ENCODE measurements at places on chromosomes 3 and 15.

GRCh38 chr3:155282385-155283091, 10.9 kb downstream of the STRIT1 start:
- DNase-seq: no peak

- DNase-seq: no peak
Measured at GRCh38 chr3:14252321-14253021, 73.9 kb downstream of the LSM3 start.

DNA sequence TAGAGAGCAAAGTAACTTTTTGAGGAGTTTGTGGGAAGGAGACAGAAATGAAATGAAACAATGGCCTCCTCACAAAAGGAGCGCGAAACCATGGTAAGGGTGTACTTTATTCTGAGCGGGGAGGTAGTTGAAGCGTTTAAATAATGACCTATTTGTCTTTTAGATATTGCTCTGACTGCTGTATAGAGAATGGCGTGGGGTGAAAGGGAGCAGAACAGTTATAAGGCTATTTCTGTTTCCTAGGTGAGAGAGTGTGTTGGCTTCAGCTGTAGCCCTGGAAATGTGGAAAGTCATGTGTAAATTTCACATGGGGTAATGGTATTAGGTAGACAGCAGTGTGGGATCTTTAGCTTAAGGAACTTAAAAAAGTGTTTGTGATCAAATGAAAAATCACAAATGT, 54.9 kb downstream of the CNTN4 start:
- no peak for DNase-seq

GRCh38 chr15:90270502-90271150, 5.2 kb downstream of the NGRN start:
- no peak for DNase-seq

DNA sequence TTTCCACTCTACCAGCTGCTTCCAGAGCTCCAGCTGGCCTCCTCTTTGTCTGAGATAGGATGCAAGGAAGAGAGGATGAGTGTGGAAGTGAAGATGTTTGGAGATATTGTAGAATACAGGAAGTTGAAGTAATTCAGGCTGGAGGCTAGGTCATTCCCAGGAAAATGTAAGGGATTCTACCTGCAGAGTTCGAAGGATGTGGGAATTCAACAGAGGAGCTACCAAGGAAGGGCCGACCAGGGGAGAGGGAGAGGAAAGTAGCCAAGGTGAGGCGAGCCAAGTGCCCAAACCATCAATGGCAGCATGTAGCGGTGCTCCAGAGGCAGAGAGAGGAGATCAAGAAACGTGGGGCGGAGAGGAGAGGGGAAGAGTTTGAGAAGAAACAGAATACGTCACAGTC, 49.0 kb upstream of the EPHB3 start:
- no peak for DNase-seq

DNA sequence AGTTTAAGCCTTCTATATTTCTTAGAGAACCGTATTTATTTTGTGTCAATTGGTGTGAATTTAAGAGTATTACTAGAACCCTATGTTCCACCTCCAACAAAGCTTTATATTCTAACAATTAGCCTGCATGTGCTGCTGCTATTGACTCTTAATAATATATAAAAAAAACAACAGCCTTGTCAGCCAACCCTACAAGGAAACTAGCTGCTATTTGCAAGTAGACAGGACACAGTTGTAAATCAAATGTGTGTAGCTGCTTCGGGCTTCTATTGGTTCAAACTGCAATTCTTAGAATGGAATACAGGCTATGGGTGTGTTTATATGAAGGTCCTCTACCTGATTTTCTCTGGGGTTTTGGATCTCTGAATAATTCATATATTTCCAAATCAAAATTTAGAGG, 60.7 kb downstream of the ZBTB20 start:
- no peak for DNase-seq

DNA sequence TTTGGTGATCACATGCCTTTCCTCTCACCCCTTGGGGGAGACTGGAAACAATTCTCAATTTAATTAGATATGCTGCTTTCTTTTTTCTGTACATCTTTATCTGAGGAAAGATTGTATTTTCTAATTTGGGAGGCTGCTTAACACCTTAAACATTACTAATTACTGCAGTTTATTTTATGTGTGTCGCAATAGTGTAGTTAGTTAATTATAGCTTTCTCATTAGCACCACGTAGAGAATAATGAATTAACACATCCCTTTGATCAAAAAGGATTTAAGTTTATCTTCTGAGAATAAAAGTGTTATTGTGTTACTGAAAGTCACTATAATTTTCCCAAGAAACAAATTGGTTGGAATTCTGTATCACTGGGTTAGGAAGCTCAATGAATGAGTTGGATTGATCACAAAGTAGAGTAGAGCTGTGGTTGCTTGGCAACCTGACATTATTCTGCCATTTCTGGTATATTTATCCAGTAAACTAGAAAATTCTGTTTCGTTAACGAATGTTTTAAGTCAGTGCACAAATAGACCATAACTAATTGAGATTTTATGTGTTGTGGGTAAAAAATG, 4.3 kb downstream of the CHL1 start:
- DNase-seq: no peak

DNA sequence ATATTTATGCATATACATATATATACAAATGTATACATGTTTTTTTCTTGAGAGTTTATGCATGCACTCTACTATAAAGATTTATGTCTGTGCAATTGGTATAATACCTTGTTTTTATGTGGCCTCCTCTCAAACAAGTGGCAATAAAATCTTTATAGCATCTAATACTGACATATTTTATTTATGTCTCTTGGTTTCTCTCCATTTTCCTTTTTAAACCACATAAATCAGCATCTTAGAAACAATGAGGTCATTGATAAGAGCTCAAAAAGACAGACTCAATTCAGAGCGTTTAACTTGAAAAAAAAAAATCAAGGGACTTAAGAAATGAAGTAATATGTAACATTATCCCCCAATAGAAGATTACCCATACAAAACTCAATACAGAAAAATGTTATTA, 1442.2 kb upstream of the ALCAM start:
- DNase-seq: no peak

DNA sequence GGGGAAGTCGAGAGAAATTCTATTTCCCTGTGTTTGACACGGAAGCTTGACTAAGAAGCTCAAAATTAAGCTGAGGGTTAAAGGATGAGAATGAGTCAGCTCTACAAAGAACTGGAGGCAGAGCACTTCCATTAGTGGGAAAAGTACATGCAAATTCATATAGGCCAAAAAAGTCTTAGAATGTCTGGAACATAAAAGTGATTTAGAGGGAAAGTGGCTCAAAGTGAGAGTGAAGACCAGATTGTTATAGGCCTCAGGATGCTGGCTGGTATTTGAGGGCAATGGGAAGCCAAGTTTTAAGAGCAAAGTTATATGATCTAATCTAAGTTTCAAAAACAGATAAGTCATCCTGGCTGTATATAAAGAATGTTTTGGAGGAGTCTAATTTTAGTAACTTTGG, 857.3 kb downstream of the NAALADL2 start:
- no peak for DNase-seq

DNA sequence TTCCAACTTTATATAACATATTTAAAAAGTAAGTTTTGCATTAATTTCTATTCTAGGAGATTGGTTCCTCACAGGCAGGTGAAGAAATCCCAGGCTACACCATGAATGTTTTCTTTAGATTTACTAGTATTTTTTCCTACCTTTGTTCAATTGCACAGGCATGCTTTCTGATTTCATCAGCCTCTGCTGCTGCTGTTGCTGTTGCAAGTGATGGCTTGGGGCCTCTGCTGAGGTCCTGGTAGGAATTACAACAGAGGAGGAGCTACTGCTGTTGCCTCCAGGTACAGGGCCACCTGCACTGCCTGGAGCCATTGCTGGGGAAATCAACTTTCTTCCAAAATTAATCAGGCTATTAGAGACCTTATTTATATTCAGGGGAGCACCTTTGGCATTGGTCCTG, 353.3 kb downstream of the PLCL2 start:
- DNase-seq: no peak

DNA sequence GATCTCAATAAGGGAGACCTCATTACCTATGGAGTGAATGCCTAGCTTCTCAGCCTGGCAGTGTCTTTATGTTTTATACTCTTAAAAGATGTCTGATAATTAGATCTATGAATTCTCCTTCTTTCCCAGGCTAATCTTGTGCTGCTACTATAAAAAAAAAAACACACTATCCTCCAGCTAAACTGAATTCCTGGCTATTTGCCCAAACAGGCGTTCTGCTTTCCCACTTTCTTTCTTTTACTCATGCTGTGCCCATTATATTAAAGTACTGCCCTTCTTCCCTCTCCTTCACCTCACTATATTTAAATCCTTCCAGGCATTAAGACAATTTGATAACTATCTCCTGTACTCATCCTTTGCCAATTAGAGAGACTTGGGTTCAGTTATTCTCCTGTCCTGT, 1134.9 kb downstream of the ROBO2 start:
- DNase-seq: no peak

GRCh38 chr3:81790117-81790516, 28.7 kb upstream of the GBE1 start:
- DNase-seq: no peak

DNA sequence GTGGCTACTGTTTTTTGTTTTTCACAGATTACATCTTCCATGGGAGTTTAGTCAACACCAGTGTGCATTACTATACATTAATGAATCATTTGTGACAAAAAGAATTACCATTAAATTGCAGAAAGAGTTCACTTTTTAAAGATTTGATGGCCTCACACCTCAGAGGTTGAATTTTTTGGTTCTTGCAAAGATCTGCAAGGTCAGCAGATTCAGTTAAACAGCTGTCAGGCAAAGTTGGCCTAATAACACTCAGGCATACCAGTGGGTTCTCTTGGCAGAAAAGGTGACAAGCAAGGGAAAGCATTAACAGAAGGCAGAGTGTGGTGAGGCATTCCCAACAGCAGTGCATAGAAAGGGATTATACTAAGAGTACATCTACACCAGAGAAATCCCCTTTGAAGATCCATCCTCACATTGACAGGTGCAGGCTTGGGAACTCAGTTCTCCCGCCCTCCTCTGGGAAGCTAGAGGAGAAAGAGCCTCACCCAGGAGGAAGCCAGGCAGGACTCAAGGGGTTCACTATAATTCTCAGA, 24.3 kb upstream of the PTX3 start:
- DNase-seq: no peak

DNA sequence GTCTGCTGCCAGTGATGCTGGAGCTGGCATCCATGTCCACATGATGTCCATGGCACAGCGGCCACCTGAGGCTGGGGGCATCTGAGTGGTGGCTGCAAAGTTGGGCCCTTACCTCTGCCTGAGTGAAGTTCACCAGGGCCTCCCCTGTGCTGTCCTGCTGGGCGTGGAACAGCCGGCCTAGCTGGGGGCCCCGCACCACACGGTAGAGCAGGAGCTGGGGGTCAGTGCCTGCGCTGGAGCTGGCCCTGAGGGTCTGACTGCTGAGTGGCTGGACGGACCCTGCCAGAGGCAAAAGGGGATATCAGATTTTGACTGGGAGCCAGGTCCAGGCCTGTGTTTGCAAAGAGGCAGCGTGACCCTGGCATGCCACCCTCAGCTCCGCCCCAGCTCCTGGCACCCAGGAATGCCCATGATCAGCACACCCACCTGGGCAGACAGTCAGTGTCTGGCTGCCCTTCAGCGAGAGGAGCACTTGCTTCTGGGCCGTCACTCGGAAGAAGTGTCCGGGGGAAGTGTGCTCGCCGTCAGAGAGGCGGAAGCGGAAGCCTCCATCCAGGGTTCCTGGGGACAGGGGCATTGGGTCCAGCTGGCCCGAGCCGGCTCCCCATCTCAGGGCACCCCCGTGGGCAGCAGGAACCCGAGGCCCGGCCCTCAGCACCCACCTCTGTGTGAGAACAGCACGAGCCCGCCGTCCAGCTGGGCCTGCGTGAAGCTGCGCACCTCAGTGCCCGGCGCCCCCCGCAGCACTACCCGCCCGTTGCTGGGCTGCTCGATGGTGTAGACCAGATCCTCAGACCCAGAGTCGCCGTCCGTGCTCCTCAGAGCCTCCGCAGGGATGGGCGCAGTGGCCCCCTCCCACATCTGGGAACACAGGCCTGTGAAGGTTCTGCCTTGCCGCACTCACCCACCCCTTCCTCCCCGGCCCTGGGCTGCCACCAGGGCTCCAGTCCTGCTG, 30.2 kb downstream of the CSPG4 start:
- DNase-seq: no peak

DNA sequence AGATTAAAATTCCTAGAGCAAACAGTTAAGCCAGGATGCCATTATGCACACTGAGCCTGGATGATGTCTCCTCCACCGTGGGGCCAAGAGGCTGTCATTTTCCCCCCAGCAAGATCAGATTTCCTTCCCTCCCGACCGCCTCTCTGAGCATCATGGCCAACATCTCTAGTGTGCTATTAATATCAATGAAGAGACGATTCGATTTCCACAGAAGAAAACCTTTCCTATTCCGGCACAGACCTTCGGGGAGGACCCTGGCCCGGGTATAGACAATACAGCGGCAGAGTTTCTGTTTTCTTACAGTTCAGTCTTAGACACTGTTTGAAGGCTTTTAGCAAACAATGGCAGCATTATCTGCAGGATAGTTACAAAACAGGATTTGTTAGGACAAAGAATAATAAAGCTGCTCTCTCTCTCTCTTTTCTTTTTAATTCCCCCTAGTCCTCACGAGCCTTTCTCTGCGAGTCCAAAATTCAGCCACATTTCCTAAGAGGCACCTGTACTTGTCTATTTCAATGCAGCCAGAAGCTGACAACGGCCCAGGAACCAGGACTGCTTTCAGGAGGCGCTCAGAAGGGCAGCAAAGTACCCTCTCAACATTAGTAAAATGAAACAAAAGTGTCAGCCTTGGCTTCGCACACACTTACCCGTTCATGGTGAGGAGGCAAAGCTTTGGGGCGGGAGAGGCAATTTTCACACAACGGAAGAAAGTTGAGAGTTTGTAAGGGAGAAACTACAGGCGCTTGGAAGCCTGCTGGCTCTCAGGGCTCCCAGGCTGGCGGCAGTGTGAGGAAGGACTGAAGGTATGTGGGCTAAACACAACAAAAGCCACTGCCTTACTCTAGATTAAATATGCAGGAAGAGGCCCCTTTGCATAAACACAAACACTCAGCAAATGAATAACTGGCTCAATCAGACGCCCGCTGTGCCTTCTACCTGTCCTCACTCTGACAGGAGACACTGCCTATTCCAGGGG, 278.0 kb downstream of the FOXP1 start:
- DNase-seq: no peak

DNA sequence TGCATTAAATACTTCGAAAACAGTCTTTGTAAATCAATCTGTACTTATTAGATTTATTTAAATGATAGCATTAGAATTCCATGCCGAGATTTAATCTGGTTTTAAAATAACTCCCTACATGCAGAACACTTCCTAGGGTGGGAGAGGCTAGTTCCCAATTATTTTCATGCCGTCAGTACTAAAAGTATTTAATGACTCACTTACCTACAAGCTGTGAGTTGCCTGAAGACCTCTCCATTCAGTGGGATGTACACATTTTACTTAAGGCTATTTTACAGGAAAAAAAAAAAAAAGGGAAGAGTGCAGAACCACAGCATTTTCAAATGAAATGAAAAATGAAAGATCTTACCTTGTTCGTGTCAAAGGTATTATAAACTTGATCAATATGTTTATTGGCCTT, 469 bp downstream of the GUCA1C start:
- DNase-seq: no peak

GRCh38 chr3:88000853-88001252, 58.0 kb downstream of the CGGBP1 start:
- no peak for DNase-seq

GRCh38 chr15:77546870-77547269, 85.8 kb downstream of the LINGO1 start:
- no peak for DNase-seq
